A549 treated with DMSO at 1 μM for 4 hours (cell line): ENCODE measurements at places on chromosomes 2 and 18. TPM values are rescaled to one million over a fixed set of nuclear protein-coding genes. Genes with fewer than 3 reads are reported as not detected.

The GREB1L gene
- 1.7 to 3.9 TPM (median 2.2 TPM) in 5 replicates for total RNA-seq

The SPC25 gene
- 16.7 to 21.9 TPM (median 20.7 TPM) in 5 replicates for total RNA-seq

The FBXO36 gene
- total RNA-seq = 1.1 to 2.3 TPM (median 1.4 TPM) in 5 replicates

The DUSP19 gene
- 0.41 to 1.1 TPM (median 0.61 TPM) in 5 replicates for total RNA-seq

The KRCC1 gene
- 10.2 to 15.5 TPM (median 12.6 TPM) in 5 replicates for total RNA-seq

The LIMS1 gene
- total RNA-seq = 45.4 to 65.9 TPM (median 57.5 TPM) in 5 replicates

The CDH7 gene
- 0.02 to 0.07 TPM (median 0.03 TPM) in 3 of 5 replicates, not detected in the others for total RNA-seq
